ENCODE measurements at places on chromosomes 11 and 22. TPM values are rescaled to one million over a fixed set of nuclear protein-coding genes. Genes with fewer than 3 reads are reported as not detected.

Gene RTL10
- total RNA-seq = 19.2 TPM

Gene SOX10
- total RNA-seq = 0.03 TPM

Gene CEND1
- total RNA-seq = 7.6 TPM

Gene CRYBB2
- total RNA-seq = not detected

Gene EI24
- total RNA-seq = 128 TPM

Gene LMF2
- total RNA-seq = 91.7 TPM

Gene TMPRSS5
- 0.21 TPM for total RNA-seq

Gene TUBA8
- total RNA-seq = 1.1 TPM

Gene SPECC1L
- total RNA-seq = 43.2 TPM

Gene BEST1
- total RNA-seq = 0.39 TPM

Gene C22orf15
- total RNA-seq = 0.07 TPM

GRCh38 chr11:61854966-61855714, 27.0 kb downstream of the FADS2 start:
- no peak for DNase-seq

DNA sequence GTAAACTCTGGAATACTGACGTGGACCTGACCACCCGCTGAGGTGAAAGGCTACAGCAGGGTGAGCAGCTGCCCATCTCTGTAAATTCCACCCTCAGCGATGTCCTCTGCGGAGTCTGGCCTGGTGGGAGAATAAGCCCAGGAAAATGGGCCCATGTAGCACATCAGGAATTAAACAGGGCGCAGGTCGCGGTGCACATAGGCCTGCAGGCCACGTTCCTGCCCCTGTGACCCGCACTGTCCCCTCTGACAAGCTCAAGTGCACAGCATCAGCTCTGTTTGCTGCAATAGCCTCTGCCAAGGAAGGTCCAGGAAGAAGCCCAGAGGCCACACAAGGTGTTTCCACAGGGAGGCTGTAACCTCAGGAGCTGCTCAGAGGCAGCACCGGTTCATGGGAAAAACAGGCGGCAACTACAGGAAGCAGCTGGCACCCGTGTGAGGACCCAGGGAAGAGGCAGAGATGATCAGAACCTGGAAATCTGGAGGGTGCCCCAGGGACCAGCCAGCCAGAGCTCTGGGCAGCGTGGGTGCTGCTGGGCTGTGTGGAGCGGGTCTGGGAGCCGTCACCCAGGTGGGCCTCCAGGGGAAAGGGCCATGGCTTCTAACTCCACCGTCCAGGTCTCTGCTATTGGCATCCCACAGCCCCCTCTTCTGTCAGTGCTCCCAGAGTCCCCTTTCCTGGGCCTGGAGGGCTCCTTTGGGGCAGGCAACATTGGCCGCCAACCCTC, 808 bp upstream of the IFITM2 start:
- DNase-seq = no peak

DNA sequence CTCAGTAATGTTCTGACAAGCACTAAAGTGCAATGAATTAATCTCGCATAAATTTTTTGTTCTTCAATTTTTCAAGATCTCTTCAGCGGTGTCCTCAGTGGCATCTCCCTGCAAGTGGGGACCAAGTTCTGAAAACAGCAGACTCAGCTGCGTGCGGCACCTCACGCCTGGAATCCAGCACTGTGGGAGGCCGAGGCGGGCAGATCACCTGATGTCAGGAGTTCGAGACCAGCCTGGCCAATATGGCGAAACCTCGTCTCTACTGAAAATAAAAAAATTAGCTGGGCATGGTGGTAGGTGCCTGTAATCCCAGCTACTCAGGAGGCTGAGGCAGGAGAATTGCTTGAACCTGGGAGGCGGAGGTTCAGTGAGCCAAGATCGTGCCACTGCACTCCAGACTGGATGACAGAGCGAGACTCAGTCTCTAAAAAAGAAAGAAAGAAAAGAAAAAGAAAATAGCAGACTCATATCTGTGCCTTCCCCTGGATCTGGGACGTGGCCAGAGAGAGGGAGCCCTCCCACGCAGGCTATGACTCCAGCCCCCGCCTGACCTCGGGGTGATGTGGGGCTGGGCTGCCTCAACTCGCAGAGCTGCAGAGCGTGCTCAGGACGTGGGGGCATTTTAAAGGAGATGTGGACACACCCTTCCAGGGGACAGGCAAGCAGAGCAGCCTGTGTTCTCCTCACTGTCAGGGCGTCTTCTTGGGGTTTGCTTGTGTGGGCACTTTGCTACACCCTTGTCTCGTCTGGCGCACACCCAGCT, 346.6 kb downstream of the BRD1 start:
- no peak for DNase-seq

GRCh38 chr22:28051091-28051786, 132.2 kb upstream of the PITPNB start:
- DNase-seq = no peak

DNA sequence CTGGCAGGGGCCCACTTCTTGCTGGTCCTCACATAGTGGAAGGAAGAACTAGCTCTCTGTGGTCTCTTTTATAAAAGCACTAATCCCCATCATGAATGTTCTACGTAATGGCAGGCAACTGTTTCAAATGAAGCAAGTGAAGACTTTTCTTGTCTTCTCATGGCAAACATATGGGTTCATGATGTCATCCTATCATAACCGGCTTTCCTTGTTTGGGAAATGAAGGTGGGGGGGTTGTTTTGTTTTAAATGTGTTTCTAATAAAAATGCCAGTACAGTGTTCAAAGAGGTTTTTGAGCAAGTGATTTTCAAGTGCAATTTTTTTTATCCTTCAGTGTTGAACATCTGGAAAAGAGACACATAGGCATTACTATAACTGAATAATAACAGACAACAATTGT, 33.4 kb downstream of the REXO2 start:
- DNase-seq = no peak

GRCh38 chr22:38431266-38432010, 23.6 kb downstream of the KCNJ4 start:
- no peak for DNase-seq

DNA sequence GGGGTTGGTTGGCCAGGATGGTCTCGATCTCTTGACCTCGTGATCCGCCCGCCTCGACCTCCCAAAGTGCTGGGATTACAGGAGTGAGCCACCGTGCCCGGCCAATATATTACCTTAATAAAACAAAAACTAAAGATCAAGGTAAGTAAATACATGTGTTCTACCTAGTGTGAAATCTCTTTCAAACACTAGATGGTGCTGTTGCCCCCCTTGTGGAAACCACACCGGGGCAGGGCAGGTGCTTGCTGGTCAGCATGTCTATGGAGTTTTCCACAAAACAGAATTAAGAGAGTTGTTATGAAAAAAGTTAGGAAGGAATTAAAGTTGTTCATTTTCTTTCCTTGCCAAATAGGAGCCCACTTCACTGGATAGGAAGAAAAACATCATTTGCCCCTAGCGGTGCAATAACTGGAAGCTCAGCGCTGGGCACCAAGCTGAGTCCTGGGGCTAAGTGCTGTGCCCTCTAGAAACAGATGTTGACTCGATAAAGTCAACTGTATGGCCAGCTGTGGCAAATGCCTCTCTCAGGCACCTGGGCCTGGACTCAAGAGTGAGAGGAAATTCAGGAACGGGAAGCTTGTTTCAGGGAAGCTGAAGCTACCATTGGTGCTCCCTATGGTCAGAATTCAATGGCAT, 6.3 kb upstream of the KCNJ5 start:
- DNase-seq = peak; percentile 78

- DNase-seq = peak; percentile 68
Measured at GRCh38 chr11:111148953-111149352, 96.6 kb upstream of the POU2AF2 start.

DNA sequence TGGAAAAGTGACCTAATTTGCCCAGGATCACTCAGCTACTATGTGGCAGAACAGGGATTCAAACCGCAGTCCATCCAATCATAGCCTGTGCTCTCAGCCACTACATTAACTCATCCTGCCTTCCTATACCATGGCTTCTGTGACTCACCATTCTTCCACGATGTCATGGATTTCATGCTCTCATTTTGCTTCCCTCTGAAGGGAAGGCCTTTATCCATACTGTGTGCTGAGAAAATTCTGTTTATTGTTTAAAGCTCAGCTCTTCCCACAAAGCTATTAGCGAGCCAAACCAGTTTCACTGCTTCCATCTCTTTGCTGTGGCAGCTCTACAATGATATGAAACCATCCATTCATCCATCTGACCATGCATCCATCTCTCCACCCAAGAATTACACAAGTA, 289.9 kb downstream of the TENM4 start:
- DNase-seq = no peak

DNA sequence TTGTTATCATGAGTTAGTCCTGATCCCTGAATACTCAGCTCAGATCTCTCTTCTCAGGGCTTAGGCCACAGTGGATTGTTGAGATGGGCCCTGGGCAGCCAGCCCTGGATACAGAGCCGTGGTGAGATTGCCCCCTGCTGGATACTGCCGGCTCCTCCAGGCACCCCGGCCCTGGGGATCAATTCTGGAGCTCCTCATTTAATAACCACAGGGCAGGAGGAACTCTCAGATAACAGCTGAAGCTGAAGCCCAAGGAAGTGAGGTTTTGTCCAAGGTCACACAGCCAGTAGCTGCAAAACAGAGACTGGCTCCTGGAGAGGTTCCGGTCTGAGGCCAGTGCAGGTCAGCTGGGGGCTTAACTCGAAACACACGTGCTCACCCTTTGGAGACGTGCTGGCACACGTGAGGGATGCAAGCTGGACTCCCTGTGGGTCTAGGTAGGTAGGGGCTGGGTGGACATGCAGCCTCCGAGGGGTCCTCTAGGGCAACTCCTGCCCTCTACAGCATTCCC, 16.0 kb downstream of the USH1C start:
- peak; percentile 55 for DNase-seq

DNA sequence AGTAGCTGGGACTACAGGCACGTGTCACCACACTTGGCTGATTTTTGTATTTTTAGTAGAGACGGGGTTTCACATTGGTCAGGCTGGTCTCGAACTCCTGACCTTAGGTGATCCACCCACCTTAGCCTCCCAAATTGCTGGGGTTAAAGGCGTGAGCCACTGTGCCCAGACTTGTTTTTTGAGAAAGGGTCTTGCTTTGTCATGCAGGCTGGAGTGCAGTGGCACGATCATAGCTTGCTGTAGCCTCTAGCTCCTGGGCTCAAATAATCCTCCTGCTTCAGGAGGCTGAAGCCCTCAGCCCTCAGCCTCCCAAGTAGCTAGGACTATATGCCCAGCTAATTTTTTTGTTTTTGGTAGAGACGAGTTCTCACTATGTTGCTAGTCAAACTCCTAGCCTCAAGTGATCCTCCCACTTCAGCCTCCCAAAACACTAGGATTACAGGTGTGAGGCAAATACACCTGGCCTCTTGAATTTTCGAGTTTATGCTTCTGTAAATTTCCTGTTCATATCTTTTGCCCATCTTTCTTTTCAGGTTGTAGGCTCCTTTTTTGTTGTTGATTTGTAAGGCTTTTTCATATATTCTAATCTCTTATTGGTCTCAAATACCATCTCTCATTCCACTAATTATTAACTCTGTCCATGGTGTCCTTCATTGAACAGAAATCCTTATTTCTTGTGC, 3.4 kb upstream of the RBM4B start:
- no peak for DNase-seq

GRCh38 chr11:706957-707816, 1.2 kb downstream of the EPS8L2 start:
- DNase-seq = no peak

DNA sequence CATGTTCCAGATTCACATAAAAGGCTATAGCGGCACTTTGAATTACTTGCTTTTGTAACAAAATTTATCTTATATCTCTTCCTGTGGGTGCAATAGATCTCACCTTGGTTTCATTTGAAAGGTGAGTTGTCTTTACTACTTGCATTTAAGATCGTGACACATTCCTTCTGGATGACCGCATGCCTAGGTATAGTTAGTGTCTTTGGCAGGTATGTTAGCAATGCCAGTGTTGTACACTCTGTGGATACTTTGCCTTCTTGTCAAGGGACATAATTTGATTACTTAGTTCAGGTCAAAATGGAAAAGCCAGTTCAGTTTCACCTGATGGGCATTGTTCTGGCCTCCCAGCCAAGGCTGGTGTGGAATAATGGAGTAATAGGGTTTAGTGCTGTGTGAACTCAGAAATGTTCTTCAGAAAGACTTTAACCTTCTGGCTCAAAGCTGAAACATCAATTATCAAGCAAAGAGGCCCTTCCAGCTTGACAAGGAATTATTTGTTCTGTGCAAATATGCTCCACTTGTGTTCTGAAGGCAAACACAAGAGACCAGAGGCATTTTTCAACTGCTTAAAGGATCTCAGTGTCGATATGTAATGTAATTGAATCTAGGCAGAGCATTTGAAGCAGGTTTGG, 64.6 kb downstream of the AMOTL1 start:
- no peak for DNase-seq

DNA sequence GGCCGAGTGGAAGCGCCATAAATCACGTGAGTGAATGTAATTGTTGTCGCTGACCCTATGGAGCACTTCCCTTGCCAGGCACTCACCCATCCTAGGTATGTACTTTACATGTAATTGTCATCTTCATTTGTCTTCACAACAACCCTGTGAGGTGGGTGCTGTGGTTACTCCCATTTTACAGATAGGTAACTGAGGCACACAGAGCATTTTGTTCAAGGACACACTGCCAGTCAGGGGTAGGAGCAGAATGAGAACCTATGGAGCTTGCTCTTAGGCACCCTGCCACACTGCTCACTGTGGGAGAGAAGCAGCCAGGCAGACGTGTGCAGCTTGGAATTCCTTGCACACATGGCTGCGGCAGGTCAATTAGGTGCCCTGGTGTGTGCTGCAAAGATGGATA, 785 bp upstream of the EFCAB6 start:
- DNase-seq = no peak

GRCh38 chr22:48268771-48269552, 1506.5 kb downstream of the TBC1D22A start:
- DNase-seq = no peak

- DNase-seq = no peak
Measured at GRCh38 chr22:23066200-23067022, 3.9 kb upstream of the GNAZ start.

GRCh38 chr11:109510316-109510715, 88.3 kb downstream of the C11orf87 start:
- DNase-seq = no peak

DNA sequence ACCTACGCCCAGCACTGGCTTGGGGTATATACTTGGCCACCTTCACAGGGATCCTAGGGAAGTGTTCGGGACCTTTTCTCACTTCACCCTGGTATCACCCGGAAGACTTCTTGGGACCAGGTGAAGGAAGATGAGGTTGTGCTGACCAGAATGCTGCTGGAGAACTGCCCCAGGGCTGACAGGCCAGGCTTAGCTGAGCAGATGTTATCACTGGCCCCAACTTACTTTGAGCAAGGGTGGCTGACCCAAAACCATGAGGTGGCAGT, 4.5 kb downstream of the FTH1 start:
- DNase-seq = no peak

- DNase-seq = peak; percentile 38
Measured at GRCh38 chr11:126636911-126637794, 281.7 kb downstream of the ST3GAL4 start.

DNA sequence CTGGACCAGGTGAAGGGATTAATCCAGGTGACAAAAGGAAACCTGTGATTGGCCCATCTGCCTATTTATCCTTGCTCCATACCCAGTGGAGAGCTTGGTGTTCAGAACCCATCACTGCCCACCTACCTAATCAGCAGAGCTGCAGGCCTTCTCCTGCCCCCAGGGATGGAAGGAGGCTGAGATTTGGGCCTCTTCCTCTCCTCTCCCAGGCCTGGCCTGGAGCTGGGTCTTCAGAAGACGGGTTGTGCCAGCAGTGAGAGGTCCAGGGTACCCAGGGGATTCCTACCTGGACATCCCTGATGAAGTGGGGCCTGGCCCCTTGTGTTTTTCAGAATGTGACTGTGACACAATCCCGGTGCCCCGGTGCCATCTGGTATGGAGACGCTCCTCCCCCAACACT, 80.3 kb upstream of the MYOD1 start:
- DNase-seq = no peak
